Urinary bladder (tissue), 4 donors: ENCODE measurements at places on chromosomes 6 and 20. TPM values are rescaled to one million over a fixed set of nuclear protein-coding genes. Genes with fewer than 3 reads are reported as not detected.

The CCN6 gene
- not detected for total RNA-seq

The SNAI1 gene
- 0.69 TPM for total RNA-seq

The FOXS1 gene
- total RNA-seq, result 4.7 TPM

The SLA2 gene
- total RNA-seq, result 0.11 TPM

The NHLRC1 gene
- total RNA-seq, result 2.4 TPM

The LAMA2 gene
- total RNA-seq, result 190 TPM

The TMX4 gene
- 41.1 TPM for total RNA-seq

The BPIFB1 gene
- total RNA-seq, result not detected

The PRDM1 gene
- total RNA-seq, result 5.0 TPM

The TINAG gene
- 0.16 TPM for total RNA-seq

The SLC24A3 gene
- total RNA-seq, result 12.6 TPM

The SLC4A11 gene
- 0.37 TPM for total RNA-seq

The BMP7 gene
- total RNA-seq, result 12.1 TPM

The NFATC2 gene
- total RNA-seq, result 8.8 TPM

The DEFB132 gene
- not detected for total RNA-seq

The UFL1 gene
- 60.2 TPM for total RNA-seq

The HLA-DQA1 gene
- 16.0 TPM for total RNA-seq

The SLPI gene
- 6.8 TPM for total RNA-seq

The SCRT2 gene
- total RNA-seq, result not detected

The RAE1 gene
- 23.6 TPM for total RNA-seq

The PKHD1 gene
- total RNA-seq, result 3.6 TPM

The OOEP gene
- total RNA-seq, result not detected

The RBL1 gene
- 23.2 TPM for total RNA-seq

The RNASET2 gene
- 54.5 TPM for total RNA-seq

The SPTLC3 gene
- total RNA-seq, result 28.1 TPM

The HLA-DPA1 gene
- 25.4 TPM for total RNA-seq

The ZNF165 gene
- total RNA-seq, result 1.0 TPM

The CLDN20 gene
- total RNA-seq, result not detected

The MAP7 gene
- total RNA-seq, result 10.4 TPM

The SAYSD1 gene
- total RNA-seq, result 20.1 TPM

The SIGLEC1 gene
- 3.2 TPM for total RNA-seq

The LIN28B gene
- 0.37 TPM for total RNA-seq

The ANKRD66 gene
- not detected for total RNA-seq

The LY6G6F gene
- total RNA-seq, result not detected

The ASXL1 gene
- 69.6 TPM for total RNA-seq

The PDE10A gene
- 26.6 TPM for total RNA-seq

The MTHFD1L gene
- 13.7 TPM for total RNA-seq
